ENCODE measurements at places on chromosomes 1 and 21.

DNA sequence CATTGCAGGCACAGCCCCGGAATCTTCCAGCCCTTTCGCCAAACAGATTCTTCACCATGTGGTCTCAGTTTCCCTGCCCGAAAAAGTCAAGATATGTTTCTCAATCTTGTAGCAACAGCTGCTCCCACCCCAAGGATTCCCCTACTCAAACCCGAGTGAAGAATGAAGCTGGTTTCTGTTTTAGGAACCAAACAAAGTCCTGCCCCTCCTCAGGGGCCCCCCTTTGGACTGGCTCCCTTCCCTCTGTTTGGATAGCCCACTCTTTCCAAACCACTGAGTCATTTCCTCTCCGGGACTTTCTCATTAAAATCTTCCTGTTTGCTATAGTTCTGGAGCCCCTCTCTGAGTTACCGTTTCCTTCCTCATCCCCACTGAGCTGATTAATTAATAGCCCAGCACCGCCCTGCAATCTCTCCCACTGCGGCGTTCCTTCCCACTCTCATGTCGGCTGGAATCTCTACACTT, 100.9 kb downstream of the TSEN15 start:
- no peak for DNase-seq

- no peak for DNase-seq
Measured at GRCh38 chr1:228478912-228479711, 8.1 kb upstream of the RNF187 start.

DNA sequence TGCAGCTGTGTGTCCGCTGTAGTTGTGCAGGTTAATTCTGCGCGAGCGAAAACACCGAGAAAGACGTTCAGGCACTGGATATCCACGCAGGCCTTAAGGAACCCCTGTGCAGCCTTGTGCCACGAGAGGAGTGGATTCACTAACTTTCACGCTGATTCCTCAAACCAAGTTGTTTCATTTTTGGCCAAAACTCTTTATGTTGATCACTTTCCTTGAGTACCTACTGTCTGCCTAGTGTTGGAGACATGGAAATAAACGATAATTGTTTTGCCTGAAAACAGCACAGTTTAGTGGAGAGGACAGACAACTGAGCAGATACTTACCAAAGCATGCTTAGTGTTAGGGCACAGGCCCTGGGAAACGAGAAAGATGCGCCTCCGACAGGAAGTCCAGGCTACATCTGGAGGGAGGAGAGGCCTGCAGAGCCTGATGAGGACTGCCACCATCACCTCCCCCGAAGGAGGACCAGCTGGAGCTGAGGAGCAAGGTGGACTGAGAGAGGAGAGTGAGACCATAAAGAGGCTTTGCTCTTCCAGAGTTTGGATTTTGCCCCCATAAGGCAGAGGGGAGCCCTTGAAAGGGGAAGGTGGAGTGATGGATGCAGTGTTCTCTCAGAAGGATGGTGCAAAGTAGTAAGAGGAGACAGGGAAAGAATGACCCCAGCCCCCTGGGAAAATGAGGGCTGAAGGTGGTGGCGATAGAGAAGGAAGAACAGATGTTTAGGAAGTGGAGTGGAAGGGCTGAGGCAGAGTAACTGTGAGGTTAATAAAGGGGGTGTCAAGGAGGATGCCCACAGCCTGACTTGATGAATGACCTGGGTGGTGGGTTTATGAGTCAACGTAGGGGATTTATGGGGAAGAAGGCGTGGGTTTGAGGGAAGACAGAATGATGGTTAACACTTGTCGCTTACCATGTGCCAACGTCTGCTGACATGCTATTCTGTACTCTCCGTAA, 956 bp upstream of the SCAF4 start:
- DNase-seq: peak; percentile 21

DNA sequence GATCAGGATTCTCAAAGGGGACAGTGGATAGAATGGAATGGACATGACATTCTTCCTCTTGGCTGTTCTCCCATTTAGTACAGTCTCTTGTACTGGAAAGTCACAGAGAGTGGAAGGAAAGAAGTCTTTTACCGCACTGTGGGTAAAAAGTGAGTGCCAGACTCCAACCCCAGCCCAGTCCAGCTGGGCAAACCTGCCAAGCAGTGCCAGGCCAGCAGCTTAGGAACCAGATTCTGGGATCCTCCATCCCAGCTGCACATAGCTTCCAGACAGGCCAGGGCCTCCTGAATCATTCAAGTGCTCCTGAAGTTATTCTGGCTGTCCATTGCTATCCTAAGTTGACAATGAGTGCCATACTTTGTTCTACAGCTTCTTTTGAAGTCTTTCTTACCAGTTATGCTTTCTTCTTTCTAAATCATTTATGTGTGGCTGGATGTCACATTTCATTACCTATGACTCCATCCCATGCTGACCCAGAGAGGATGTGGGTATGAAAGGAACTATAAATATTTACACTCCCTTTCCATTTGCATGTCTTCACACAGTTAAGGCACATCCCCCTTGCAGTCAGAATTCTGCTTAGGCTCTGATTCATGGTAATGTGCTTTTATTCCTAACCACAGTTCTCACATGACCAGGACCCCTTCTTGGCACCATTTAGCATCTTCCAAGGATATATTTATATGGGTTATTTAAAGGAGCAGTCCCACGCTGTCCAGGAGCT, 88.9 kb downstream of the AK5 start:
- DNase-seq: no peak

GRCh38 chr1:20702416-20702815, 15.4 kb downstream of the KIF17 start:
- DNase-seq: no peak

DNA sequence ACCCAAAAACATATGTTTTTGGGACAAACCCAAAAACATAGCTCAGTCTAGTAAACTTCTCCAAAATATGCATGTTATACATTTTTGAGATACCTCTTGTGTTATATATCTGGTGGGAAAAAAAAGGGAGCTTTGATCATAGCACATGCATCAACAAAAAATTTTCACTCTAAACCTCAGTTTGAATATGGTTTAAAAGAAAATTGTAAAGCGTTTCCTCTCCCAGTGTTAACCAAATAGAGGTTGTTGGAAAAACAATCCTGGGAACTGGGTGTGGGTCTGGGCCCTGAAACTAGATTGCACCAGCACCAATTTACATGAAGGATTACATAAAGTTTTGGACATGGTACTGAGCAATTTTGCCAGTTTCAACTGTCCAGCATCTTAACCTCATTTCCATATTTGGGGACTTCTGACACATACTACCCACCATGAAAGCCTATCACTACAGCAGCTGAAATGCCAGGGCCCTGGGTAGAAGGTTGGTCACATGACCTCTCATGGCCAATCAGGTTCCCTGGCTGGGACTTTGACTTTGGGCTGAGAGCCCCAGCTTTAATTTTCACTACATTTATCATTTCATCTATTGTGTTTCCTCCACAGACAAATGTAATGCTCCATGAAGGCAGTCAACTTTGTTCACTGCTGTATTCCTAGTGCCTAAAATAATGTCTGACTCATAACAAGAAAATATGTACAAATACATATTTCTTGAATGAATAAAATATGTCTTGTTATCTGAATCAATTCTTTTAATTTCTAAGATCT, 150.7 kb downstream of the SETD4 start:
- no peak for DNase-seq

GRCh38 chr1:108878678-108879077, 1.9 kb downstream of the GPSM2 start:
- no peak for DNase-seq

DNA sequence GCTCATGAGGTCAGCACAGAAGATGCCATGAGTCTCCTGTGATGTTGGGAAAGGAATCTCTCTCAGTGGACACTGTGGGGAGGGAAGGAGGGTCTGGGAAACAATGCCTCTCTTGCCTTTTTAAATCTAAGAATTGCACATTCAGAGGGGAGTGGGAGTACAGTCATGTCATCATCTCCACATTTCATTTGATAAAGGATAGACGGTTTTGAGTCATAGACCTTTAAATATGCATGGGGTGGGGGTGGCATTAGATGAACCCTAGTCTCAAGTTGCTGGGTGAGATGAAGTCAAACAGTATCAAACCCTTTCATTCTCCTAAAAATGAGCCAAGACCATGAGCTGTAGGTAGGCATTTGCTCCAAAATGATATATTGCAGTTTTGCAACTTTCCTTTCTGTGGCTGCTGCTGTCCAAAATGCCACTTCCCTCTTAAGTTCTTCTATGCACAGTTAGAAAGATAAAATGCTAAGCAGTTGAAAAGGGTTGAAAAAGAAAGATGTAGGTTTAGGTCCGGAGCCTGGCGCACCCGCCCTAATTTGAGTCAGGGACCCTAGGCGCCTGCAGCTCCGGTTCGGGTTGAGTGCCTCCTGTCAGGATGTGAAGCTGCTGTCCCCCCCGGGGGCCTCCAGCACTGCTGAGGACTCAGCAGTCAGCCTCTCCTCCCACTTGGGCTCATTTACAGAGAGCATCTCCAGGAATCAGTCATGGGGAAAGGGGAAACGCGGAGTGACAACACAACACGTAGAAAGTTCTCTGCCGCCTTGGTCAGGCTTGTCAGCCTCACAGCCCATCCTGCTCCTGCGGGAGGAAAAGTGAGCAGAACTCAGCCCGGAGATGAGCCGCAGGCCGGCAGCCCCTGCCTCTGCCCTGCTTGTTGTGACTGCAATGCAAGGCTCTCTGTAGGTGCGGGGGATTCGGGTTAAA, 479.3 kb upstream of the RUNX1 start:
- DNase-seq: peak; percentile 53

GRCh38 chr1:220149742-220150141, 55.8 kb downstream of the IARS2 start:
- DNase-seq: no peak

DNA sequence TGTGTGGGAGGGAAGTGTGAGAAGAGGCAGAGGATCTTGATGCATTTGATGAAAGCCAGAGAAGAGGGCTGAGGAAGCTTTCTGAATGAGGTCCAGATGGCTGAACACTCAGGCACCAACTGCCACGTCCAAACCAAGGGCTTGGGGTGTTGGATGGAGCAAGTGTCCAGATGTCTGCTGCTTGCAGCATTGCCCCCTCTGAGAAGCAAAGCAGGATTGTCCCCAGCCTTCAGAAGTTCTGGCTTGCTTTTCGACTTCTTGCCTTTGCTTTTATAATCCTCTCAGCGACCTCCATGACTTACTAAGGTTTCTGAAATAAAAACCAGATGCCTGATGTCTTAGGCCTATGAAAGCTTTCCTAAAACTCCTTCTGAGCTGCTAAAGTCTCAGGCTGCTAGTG, 182.5 kb downstream of the HUNK start:
- no peak for DNase-seq

DNA sequence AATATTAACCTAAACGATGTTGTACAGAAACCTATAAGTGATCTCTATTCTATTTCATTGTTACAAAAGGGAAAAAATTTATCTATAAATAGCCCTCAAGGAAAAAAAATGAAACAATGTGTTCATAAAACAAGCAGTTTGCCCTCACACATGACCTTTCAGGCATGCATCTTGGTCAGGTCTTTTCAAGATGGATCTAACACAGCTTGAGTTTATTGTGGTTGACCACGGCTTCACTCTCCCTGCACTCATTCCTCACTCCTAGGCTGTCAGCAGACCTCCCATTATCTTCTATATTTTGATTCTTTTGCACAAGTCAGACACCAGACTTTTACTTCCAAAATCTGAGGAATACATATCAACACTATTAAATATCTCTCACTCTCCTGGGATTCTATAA, 544.3 kb downstream of the KCNT2 start:
- DNase-seq: no peak

DNA sequence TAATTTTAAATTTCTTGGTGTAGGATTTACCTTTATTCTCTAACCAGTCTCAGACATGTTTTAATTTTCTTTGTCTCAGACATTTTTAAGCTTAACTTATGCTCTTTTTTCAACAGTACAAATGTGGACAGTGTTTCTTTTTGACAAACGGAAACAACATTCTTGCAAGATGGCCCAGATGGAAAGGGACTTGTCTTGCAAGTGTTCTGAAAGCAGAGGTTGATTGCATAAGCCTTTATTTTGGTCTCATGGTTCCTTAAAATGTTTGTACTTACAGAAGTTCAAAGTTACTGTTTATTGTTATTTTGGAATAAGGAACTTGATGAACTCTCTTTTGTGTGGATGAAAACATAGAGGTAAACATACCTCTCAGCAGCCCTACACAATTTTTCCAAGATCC, 22.9 kb downstream of the SMAP2 start:
- no peak for DNase-seq

GRCh38 chr1:151827853-151828252, 3.7 kb downstream of the RORC start:
- no peak for DNase-seq

DNA sequence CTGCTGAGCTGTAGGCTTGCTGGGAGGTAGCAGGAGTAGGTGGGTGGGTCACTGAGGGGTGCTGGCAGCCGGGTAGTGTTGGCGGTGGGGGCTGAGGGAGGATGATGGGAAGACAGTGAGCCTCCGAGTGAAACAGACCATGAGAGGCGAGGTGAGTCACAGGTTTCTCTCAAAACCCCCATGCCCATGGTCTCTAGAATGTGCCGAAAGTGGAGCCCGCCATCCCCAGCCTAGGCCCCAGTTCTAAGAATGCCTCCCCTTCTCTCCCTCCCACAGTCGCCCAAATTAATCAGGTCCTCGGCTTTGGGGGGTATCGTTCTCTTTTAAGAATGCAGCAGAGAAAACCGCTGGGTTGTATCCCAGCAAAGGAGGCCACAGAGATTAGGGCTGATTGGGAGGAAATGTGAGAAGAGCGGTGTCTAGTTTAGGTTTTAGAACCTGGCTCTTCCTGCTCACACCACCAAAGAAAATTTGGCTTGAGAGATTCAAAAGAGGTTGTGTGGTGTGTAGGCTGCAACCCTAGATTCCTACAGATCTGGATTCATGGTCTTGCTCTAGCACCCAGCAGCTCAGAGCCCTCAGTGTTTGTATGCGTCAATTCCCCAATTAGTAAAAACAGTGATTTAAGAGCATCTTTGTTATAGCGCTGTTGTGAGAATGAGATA, 27.7 kb upstream of the IL19 start:
- no peak for DNase-seq

- no peak for DNase-seq
Measured at GRCh38 chr1:175168782-175169181, 23.8 kb downstream of the KIAA0040 start.

DNA sequence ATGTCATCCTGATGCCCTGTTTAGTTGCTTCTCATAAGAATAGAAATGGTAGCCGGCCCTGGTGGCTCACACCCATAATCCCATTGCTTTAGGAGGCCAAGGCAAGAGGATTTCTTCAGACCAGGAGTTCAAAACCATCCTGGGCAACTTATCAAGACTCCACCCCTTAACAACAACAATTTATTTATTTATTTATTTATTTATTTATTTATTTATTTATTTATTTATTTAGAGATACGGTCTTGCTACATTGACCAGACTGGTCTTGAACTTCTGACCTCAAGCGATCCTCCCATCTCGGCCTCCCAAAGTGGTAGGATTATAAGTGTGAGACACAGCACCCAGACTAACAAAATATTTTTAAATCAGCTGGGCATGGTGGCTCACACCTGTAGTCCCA, 4.0 kb downstream of the MT1HL1 start:
- no peak for DNase-seq
